Muscle of leg (tissue), 16 donors: ENCODE measurements at places on chromosomes 5 and 9. TPM values are rescaled to one million over a fixed set of nuclear protein-coding genes. Genes with fewer than 3 reads are reported as not detected.
A peak's percentile ranks its signal among the peaks of the same experiment; 100 is the strongest.

Gene ADAMTS16
- total RNA-seq, result 4.3 TPM

Gene GDF9
- total RNA-seq, result 0.40 TPM

Gene PCDHB12
- total RNA-seq, result 2.4 TPM

Gene FAM221B
- total RNA-seq, result not detected

Gene PCDHB8
- total RNA-seq, result 0.80 TPM

Gene UTP15
- total RNA-seq, result 13.3 TPM

- DNase-seq, result no peak
- H3K27ac ChIP-seq, result peak overlapping the region; percentile 15
- H3K4me1 ChIP-seq, result peaks cover 23% of the 10 kb centered on the region
- peaks cover 6% of the 10 kb centered on the region for H3K27me3 ChIP-seq
- H3K4me3 ChIP-seq, result no peak overlapping the region
- H3K36me3 ChIP-seq, result no peaks in the 10 kb centered on the region
Measured at GRCh38 chr9:34456151-34456550, 2.2 kb downstream of the FAM219A start.

GRCh38 chr5:77292026-77292757, 81.7 kb downstream of the PDE8B start:
- H3K36me3 ChIP-seq, result no peaks in the 10 kb centered on the region
- no peaks in the 10 kb centered on the region for H3K4me1 ChIP-seq
- no peaks in the 10 kb centered on the region for H3K27me3 ChIP-seq
- H3K4me3 ChIP-seq, result no peak overlapping the region

GRCh38 chr5:38541174-38541725, 15.2 kb downstream of the LIFR start:
- H3K27ac ChIP-seq, result no peak overlapping the region
- peaks cover 14% of the 10 kb centered on the region for H3K4me1 ChIP-seq

GRCh38 chr5:132787076-132787475, 10.0 kb upstream of the SEPTIN8 start:
- peaks cover 4% of the 10 kb centered on the region for H3K4me1 ChIP-seq
- no peaks in the 10 kb centered on the region for H3K36me3 ChIP-seq
- no peak overlapping the region for H3K27ac ChIP-seq
- H3K4me3 ChIP-seq, result no peak overlapping the region
- no peak for DNase-seq

DNA sequence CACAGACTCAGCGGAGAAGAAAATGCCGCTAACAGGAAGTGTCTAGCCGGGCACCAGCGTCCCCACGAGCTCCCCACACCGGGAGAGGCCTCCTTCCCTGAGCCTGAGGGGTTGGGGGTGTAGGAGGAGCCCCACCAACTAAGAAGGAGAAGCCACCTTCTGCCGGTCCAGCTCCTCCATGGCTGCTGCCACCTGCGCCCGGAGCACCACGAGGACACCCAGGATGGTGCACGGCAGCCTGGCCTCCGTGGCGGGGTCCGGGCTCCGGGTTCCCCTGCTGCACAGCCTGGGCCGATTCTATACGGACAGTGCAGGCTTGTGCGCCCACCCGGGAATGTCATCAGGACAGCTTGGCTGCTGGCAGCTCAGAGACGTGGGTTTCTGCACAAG, 297 bp downstream of the LCN8 start:
- peaks cover 35% of the 10 kb centered on the region for H3K4me1 ChIP-seq
- H3K27ac ChIP-seq, result peak overlapping the region; percentile 74
- peaks cover 3% of the 10 kb centered on the region for H3K27me3 ChIP-seq
- no peak for DNase-seq
- no peaks in the 10 kb centered on the region for H3K36me3 ChIP-seq

- no peak overlapping the region for H3K27ac ChIP-seq
- H3K4me3 ChIP-seq, result no peak overlapping the region
- peaks cover 2% of the 10 kb centered on the region for H3K36me3 ChIP-seq
- H3K4me1 ChIP-seq, result peaks cover 2% of the 10 kb centered on the region
- DNase-seq, result no peak
- H3K27me3 ChIP-seq, result no peaks in the 10 kb centered on the region
Measured at GRCh38 chr5:32283539-32284377, 29.0 kb downstream of the MTMR12 start.

GRCh38 chr5:159041444-159042198, 58.1 kb downstream of the EBF1 start:
- no peak overlapping the region for H3K4me3 ChIP-seq
- H3K27me3 ChIP-seq, result no peaks in the 10 kb centered on the region
- no peaks in the 10 kb centered on the region for H3K36me3 ChIP-seq
- H3K27ac ChIP-seq, result no peak overlapping the region
- H3K4me1 ChIP-seq, result peaks cover 6% of the 10 kb centered on the region
